Glutamatergic neuron (in vitro differentiated cells): ENCODE measurements at places on chromosomes 13 and 19.

DNA sequence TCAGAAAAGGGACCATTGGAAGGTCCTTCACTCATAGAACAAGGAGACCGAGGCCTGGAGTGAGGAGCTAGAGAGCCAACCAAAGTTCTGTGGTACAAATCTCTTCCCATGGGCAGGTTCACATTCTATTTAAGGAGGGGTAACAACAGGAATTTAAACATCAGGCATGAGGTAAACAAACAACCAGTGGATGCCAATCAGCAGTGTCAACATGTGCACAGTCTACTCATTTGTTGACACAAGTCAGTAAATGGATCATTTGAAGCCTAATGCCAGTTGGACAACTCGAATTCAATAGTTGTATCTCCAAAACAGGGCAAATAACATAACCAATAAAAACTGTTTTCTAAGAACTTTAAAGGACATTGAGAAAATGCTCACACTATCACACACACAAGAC, 6.3 kb upstream of the DOCK9 start:
- H3K4me3 ChIP-seq, result no peak overlapping the region
- no peak for DNase-seq

DNA sequence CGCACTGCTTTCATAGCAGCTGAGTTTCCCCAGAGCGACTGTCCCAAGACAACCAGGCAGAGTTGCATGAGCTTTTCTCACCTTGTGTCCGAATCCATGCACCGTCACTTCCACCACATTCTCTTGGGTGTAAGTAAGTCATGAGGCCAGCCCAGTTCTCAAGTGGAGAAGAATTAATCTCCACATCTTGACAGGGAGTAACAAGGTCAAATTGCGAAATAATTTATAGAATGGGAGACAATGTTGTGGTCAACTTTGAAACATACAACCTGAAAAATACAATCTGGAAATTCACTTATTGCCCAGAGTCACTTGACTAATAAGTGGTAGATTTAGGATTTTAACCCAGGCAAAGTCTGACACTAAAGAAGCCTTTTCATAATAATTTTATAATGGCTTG, 123.7 kb downstream of the UFM1 start:
- DNase-seq, result no peak
- H3K4me1 ChIP-seq, result no peaks in the 10 kb centered on the region
- H3K27me3 ChIP-seq, result no peaks in the 10 kb centered on the region
- H3K4me3 ChIP-seq, result no peak overlapping the region
- H3K27ac ChIP-seq, result no peak overlapping the region

- peaks cover 4% of the 10 kb centered on the region for H3K27me3 ChIP-seq
- peaks cover 12% of the 10 kb centered on the region for H3K4me1 ChIP-seq
- no peak overlapping the region for H3K27ac ChIP-seq
- DNase-seq, result no peak
These were observed 23.3 kb upstream of the C13orf46 start for GRCh38 chr13:113996912-113997745.

DNA sequence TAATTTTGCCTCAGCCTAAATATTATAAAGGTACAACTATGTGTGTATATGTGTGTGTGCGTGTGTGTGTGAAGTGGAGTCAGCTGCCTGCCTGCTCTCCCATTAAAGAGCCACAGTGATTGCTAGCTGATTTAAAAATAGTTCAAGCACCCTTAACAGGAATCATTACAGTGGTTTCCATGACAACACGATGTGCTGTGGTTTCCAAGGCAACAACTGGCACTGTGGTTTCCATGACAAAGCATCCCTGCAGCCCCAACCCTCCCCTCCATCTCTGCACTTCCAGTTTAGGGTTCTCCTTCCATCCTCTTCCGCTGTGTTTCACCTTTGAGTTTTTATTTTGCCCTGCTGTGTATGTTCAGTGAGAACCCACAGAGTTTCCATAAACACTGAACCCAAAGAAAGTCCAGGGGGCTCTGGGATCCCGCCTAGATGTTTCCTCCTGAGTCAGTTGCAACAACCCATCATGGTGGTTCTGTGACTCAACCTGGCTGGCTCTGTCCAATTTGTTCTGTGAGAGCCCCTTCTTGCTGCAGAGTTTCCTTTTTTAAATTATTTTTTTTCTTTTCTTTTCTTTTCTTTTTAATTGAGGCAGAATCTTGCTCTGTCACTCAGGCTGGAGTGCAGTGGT, 7.1 kb upstream of the PNMA8A start:
- no peaks in the 10 kb centered on the region for H3K27me3 ChIP-seq
- peak overlapping the region; percentile 14 for H3K27ac ChIP-seq
- peaks cover 13% of the 10 kb centered on the region for H3K4me1 ChIP-seq
- H3K4me3 ChIP-seq, result no peak overlapping the region
- no peaks in the 10 kb centered on the region for H3K36me3 ChIP-seq

GRCh38 chr13:113777311-113778260, 18.6 kb downstream of the TMEM255B start:
- no peaks in the 10 kb centered on the region for H3K4me1 ChIP-seq
- DNase-seq, result no peak
- H3K27ac ChIP-seq, result no peak overlapping the region
- peaks cover 2% of the 10 kb centered on the region for H3K27me3 ChIP-seq
- peaks cover 11% of the 10 kb centered on the region for H3K36me3 ChIP-seq

- H3K27ac ChIP-seq, result no peak overlapping the region
- H3K27me3 ChIP-seq, result peaks cover 12% of the 10 kb centered on the region
- H3K4me3 ChIP-seq, result no peak overlapping the region
- peaks cover 7% of the 10 kb centered on the region for H3K36me3 ChIP-seq
- no peak for DNase-seq
These were observed 176.7 kb upstream of the RNF113B start for GRCh38 chr13:98353750-98354149.

GRCh38 chr13:48831248-48831647, 144.5 kb upstream of the FNDC3A start:
- H3K4me1 ChIP-seq, result no peaks in the 10 kb centered on the region
- H3K27me3 ChIP-seq, result no peaks in the 10 kb centered on the region
- H3K36me3 ChIP-seq, result peaks cover 8% of the 10 kb centered on the region
- no peak overlapping the region for H3K4me3 ChIP-seq

GRCh38 chr19:11463391-11463790, 17.5 kb downstream of the ELAVL3 start:
- H3K27me3 ChIP-seq, result peaks cover 15% of the 10 kb centered on the region
- no peak for DNase-seq
- H3K36me3 ChIP-seq, result no peaks in the 10 kb centered on the region
- peak overlapping the region; percentile 14 for H3K4me3 ChIP-seq
- H3K27ac ChIP-seq, result peak overlapping the region; percentile 82

DNA sequence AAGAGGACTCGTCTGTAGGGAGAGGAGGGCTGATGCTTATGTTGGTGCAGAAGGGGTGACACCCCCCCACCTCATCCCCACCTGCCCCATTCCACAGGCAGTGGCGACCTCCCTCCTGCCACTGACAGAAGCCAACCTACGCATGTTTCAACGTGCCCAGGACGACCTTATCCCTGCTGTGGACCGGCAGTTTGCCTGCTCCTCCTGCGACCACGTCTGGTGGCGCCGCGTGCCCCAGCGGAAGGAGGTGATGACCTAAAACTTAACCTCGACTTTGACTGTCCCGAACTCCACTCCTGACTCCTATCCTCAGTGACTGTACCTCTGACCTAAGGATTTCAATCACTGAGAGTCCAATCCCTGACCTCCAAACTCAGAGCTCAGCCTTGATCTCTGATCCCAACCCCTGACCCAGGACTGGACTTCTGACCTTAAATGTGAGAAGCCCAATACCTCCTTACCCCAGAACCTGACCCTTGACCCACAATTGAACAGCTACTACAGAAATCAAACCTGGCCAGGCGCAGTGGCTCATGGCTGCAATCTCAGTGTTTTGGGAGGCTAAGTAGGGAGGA, 3.8 kb downstream of the SHFL start:
- DNase-seq, result no peak
- no peaks in the 10 kb centered on the region for H3K4me1 ChIP-seq
- no peak overlapping the region for H3K4me3 ChIP-seq
- H3K27ac ChIP-seq, result no peak overlapping the region
- H3K36me3 ChIP-seq, result no peaks in the 10 kb centered on the region

DNA sequence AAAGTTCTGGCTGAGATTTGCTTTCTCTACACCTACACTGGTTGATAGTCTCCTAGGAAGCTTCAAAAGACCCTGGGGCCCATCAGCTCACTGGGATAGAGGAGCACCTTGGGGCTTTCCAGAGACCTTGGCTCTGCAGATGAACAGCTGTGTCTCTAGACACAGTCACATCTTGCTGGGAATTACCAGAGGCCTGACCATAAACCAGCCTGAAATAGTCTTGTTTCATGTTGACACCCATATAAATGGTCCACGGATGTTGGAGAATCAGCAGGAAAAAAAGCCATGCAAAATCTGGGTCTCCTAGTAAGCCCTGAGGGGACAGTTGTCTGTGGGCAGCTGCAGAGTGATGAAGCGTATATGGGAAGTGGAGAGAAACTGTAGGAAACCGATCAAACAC, 207.6 kb downstream of the DNAJC15 start:
- no peaks in the 10 kb centered on the region for H3K36me3 ChIP-seq
- H3K27ac ChIP-seq, result no peak overlapping the region
- peaks cover 2% of the 10 kb centered on the region for H3K27me3 ChIP-seq

GRCh38 chr13:59435024-59435423, 728.7 kb downstream of the DIAPH3 start:
- no peak for DNase-seq
- no peak overlapping the region for H3K27ac ChIP-seq
- peaks cover 3% of the 10 kb centered on the region for H3K27me3 ChIP-seq
- no peak overlapping the region for H3K4me3 ChIP-seq

DNA sequence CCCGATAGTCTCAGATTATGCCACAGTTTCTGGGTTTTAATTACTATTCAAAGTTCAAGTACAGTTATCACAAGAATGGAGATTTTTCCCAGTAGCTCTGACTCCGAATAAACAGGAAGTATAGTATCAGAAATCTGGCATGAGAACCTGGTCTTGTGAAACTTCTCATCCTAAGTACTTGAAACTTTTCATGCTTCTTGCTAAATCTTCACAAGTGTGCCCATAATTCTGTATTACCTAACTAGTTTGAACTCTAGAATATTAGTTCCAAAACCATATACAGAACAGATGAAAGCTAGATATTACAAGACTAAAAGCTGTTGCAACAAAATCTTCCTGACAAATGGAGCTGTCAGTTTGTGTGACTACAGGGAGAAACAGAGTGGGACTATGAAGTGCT, 70.5 kb upstream of the CSNK1A1L start:
- H3K4me1 ChIP-seq, result peaks cover 3% of the 10 kb centered on the region
- no peaks in the 10 kb centered on the region for H3K27me3 ChIP-seq
- H3K27ac ChIP-seq, result no peak overlapping the region
- no peak for DNase-seq

DNA sequence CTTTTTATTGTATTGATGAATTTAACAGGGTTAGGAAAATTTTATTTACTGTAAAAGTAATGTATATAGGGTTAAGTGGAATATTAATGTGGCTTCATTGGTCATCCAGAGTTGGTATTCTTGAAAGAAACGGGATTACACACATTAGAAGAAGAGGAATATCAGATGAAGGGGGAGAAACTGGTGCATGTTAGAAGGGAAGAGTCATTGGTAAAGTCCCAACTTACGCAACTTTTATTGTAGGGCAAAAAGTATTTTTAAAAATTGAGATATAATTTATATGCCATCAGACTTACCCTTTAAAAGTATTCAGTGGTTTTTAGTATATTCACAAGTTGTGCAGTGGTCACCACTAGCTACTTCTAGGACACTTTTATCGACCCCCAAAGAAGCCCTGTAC, 47.3 kb downstream of the DNAJC3 start:
- no peaks in the 10 kb centered on the region for H3K36me3 ChIP-seq
- H3K27me3 ChIP-seq, result no peaks in the 10 kb centered on the region

GRCh38 chr13:47306991-47307390, 410.1 kb upstream of the HTR2A start:
- H3K4me3 ChIP-seq, result no peak overlapping the region
- peaks cover 2% of the 10 kb centered on the region for H3K4me1 ChIP-seq
- H3K27ac ChIP-seq, result no peak overlapping the region

DNA sequence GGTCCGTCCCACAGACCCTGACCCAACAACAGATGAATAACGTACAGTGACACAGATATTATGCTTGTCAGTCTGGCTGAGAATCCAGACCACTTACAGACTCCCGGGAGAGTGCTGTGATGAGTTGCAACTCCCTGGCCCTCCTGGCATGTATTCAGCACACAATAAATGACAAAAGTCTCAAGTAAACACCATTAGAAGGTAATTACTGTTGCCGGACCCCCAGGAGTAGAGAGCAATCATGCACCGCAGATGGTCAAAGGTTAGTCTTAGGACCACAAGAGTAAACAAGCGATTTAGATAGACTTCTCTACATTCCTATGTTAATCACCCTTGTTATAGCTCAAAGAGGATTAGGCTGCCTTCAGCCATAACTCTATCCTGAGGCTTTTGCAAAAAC, 726.4 kb upstream of the GPC6 start:
- no peaks in the 10 kb centered on the region for H3K4me1 ChIP-seq
- no peak overlapping the region for H3K27ac ChIP-seq
- no peaks in the 10 kb centered on the region for H3K27me3 ChIP-seq

DNA sequence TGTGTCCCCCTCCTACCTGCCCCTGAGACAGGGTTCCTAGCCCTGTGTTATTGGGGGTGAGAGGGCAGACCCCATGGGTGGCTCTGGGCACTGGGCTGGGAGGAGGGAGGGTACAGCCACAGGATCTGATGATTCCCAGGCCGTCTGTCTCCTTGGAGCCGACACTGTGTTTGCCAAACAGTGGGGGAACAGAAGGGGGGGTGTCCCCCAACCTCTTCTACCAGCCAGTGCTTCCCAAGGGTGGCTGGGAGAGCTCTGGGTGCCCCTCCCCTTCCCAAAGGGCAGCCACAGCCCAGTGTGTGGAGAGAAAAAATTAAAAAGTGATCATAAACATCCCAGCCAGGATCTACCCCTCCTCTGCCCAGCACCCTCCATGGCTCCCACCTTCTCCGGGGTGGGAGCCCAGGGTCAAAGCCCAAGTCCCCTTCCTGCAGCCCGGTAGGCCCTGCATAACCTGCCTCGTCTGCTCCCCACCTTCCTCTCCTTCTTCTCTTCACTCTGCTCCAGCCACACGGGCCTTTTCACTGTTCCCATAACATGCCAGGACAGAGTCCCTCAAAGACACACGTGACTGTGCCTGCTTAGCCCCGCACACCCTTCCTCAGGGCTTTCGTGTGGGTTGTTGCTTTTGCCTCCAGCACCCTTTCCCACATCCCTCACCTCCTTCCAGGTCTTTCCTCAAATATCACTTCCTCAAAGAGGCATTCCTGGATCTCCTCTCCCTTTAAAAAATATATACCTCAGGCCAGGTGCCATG, 1.4 kb upstream of the PLIN4 start:
- peak overlapping the region; percentile 8 for H3K27ac ChIP-seq
- peaks cover 2% of the 10 kb centered on the region for H3K27me3 ChIP-seq
- no peaks in the 10 kb centered on the region for H3K4me1 ChIP-seq
- no peak for DNase-seq
- H3K4me3 ChIP-seq, result peak overlapping the region; percentile 20
- no peaks in the 10 kb centered on the region for H3K36me3 ChIP-seq

DNA sequence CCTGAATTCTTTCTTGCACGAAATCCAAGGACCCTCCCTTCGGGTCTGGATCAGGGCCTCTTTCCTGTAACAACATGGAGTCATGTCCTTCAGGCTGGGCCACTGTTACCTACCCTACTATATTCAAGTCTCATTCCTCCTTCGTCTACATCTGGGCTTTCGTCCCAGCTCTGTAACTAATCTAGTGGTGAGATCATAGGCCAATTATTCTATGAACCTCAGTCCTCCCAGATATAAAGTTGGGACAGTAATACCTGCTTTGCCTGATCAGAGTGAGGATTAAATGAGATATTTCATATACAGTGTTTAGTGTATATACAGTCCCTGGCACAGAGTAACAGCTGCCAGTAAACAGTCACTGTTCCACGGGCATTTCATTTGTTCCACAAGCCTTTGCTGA, 48.3 kb upstream of the ATP12A start:
- H3K27me3 ChIP-seq, result peaks cover 5% of the 10 kb centered on the region
- peaks cover 4% of the 10 kb centered on the region for H3K36me3 ChIP-seq
- no peak overlapping the region for H3K4me3 ChIP-seq
- no peak for DNase-seq
- peaks cover 30% of the 10 kb centered on the region for H3K4me1 ChIP-seq
